ENCODE measurements at places on chromosomes 1 and 21. TPM values are rescaled to one million over a fixed set of nuclear protein-coding genes. Genes with fewer than 3 reads are reported as not detected.

LCK gene
- total RNA-seq, result 472 TPM

TRIM46 gene
- 13.4 TPM for total RNA-seq

AVPR1B gene
- total RNA-seq, result not detected

ZYG11B gene
- 13.7 TPM for total RNA-seq
